ENCODE measurements at places on chromosomes 3 and 15.

- no peak for DNase-seq
Observed at GRCh38 chr3:184656458-184656828, 55.4 kb downstream of the MAGEF1 start.

- peak; percentile 32 for DNase-seq
Observed at GRCh38 chr15:60591496-60592370, 112.8 kb upstream of the ICE2 start.

- no peak for DNase-seq
Observed at GRCh38 chr3:160159806-160160205, 65.4 kb upstream of the C3orf80 start.

DNA sequence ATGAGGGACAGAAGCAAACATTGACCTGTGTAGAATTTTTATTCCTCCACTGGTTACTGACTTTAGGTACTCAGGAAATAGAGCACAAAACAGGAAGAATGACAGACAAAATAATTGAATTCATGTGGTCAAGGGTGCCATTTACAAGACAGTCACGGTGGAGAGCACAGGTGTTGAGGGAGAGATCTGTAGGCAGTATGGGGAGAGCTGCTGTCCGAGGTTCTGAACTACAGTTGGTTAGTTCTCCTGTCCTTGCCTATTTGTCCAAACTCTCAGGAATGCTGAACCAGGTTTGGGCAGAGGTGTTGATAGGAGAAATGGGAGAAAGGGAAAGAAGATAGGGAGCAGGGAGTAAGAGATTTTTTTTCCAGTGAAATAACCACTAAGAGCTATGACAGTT lies 178.5 kb upstream of the ZBTB20 start:
- peak; percentile 66 for DNase-seq

DNA sequence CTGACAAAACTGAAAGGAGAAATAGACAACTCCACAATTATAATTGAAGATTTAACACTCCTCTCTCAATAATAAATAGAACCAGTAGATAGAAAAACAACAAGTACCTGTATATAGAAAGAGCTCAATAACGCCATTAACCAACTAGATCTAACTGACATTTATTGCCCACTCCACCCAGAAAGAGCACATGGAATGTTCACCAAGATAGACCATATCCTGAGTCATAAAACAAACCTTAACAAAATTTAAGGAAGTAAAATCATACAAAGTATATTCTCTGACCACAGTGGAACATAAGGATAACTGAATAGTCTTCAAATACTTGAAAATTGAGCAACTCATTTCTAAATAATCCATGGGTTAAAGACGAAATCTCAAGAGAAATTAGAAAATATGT lies 25.1 kb downstream of the KBTBD12 start:
- DNase-seq, result no peak

All from left kidney (tissue), 8 donors.